ENCODE measurements at places on chromosomes 13 and 19. TPM values are rescaled to one million over a fixed set of nuclear protein-coding genes. Genes with fewer than 3 reads are reported as not detected.

GRCh38 chr19:18760440-18761383 lies 30.4 kb downstream of the COMP start:
- no peak for DNase-seq

Gene EEF1AKMT1
- 9.6 TPM for total RNA-seq

DNA sequence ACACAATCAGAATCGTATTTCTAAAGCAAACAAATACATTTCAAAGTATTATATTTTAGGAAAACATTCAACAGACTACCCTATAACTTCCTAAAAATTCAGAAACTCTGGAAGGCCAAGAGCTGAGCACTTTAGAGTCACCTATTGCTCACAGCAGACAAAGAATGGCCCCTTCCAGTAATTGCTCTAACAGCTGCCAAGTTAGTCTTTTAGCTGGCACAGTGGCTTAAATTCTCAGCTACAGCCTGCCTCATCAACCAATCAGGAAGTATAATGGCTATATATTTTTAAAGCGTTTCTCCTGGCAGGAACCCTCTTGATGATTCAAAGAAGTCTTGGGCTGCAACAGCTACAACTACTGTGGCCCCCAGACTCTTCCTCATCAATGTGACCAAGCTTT lies 14.9 kb upstream of the SLITRK5 start:
- no peak for DNase-seq

DNA sequence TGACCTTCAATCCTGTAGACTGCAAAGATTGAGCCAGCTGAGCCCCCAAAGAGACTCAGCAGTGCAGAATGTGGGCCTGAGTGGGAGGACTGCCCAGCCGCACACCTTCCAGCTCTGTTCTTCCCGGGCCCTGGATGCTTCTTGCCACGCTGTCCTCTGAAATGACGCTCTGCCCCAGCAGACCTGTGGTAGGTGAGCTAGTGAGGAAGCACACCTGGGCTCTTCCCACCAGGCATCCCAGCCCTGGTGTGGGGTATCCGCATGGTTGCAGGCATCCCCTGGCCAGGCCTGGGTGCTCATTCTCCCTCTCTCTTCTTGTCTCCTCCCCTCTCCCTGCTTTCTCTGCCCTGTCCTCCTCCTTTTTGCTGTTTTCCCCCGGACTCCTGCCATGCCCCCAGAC lies 9.8 kb upstream of the MZF1 start:
- no peak for DNase-seq

Gene SIGLEC5
- not detected for total RNA-seq

Gene ATXN8OS
- not detected for total RNA-seq

DNA sequence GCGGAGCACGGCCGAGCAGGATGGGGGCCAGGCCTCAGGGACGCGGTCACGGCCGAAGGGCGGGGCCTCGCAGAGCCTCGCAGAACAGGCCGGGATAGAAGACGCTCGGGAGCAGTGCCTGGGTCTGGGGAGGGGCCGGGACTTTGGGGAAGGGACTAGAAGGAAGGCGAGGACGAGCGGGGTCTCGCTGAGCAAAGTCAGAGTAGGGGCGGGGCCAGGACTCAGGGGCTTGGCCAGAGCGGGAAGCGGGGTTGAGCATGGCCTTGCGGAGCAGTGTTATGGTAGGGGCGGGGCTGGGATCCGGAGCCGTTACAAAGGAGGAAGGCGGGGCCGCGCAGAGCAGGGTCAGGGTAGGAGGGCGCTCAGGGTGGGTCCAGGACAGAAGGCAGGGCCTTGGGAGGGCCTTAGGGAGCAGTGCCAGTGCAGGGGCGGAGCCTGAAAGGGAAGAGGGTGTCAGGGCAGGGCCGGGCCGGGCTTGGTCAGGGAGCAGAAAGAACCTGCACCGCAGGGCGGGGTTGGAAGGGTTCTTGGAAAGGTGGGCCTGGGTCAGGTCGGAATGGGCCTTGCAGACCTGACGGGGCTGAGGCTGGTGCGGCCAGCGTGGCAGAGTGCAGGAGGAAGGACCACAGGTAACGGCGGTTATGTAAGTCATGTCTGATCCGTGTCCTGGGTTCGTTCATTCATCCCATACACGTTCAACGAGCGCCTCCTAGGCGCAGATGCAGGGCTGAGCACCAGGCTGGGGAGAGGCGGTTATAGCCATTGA lies 533 bp upstream of the ATP8B3 start:
- DNase-seq: peak; percentile 79

Gene FREM2
- 4.6 TPM for total RNA-seq

DNA sequence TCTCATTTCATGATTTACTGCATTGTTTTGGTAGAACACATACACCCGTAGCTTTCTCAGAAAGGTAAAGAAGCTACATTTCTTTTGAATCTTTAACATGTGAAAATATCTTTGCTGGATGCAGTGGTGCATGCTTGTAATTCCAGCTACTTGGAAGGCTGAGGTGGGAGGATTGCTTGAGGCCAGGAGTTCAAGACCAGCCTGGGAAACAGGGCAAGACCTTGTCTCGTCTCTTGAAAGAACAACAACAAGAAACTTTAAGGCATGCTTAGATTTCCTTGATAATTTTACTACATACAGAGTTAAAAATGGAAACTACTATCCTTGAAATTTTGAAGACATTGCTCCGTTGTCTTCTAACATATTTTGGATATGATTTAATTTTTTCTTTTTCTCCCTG lies 7.7 kb downstream of the RNF113B start:
- DNase-seq: no peak

DNA sequence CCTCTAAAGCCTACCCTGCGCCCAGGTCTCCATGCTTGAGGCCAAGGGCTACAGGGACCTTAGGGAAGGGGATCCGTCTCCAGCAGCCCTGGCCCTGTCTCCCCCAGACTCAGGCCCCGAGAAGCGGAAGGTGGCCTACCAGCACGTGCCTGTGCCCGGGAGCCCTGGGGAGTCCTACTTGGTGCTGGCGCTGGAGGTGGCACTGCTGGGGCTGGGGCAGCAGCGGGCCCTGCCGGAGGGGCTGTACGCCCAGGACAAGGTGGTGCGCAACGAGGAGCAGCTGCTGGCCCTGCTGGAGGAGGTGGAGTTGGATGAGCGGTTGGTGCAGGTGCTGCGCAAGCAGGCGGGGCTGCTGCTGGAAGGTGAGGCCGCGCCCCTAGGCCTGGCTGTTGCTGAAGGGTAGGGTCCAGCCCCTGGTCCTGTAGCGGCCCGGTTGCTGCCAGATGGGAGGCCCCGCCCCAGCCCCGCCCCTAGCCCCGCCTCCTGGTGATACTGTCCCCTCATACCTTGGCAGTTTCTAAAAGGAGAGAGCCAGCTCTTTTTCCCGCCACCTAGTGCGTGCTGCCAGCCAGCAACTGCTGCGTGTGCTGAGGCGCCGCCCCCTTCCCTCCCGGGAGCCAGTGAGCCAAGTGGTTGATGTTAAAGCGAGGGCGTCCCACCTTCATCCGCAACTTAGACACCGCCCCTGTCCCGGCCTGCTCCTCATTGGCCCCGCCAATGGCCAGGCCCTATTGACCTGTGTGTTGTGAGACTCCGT lies 22.6 kb downstream of the ZSWIM4 start:
- DNase-seq: peak; percentile 43

Gene RXFP2
- not detected for total RNA-seq

DNA sequence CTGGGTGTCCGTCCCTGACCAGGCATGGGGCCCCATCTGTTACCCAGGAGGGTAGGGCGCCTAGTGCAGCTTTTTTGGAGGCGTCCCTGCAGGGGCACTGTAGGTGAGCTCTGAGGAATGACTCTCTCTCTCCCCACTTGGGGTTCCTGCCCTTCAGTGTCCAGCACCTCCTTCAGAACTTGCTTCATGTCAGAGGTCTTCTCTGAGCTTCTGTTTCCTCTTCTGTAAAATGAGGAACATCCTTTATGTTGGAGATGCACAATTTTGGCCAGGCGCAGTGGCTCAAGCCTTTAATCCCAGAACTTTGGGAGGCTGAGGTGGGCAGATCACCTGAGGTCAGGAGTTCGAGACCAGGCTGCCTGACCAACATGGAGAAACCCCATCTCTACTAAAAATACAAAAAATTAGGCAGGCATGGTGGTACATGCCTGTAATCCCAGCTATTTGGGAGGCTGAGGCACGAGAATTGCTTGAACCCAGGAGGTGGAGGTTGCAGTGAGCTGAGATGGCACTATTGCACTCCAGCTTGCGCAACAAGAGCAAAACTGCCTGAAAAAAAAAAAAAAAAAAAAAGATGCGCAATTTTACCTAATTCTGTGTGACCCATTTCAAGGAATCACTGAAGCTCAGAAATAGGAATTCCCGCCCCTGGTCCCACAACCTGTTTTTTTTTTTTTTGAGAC lies 15.2 kb upstream of the PIK3R2 start:
- DNase-seq: no peak

GRCh38 chr13:112103961-112104880 lies 37.3 kb downstream of the SOX1 start:
- DNase-seq: no peak

Data from endothelial cell (in vitro differentiated cells).